ENCODE measurements at places on chromosomes 12 and 14.
A peak's percentile ranks its signal among the peaks of the same experiment; 100 is the strongest.

GRCh38 chr14:24954037-24954699, 95.8 kb downstream of the STXBP6 start:
- no peak for DNase-seq

DNA sequence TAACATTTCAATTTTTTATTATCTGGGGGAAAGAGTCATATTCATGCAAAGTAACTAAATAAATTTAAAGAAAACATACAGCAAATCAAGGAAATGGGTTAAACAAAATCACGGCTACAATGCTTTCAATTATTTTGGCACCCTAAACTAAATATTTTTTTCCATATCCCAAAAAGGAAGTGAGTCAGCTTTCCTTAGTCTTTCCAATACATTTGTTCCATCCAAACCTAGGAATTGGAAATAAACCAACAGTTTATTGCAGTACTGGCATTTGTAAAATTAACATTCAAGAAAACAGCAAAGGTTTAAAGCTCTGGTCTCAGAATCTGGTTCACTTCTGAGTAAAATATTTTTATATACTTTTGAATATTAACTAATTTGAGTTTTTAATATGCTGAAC, 89.2 kb downstream of the BCL2L14 start:
- no peak for DNase-seq

GRCh38 chr12:3225796-3226180, 148.6 kb downstream of the TSPAN9 start:
- no peak for DNase-seq

GRCh38 chr12:21894792-21895595, 46.2 kb downstream of the ABCC9 start:
- no peak for DNase-seq

DNA sequence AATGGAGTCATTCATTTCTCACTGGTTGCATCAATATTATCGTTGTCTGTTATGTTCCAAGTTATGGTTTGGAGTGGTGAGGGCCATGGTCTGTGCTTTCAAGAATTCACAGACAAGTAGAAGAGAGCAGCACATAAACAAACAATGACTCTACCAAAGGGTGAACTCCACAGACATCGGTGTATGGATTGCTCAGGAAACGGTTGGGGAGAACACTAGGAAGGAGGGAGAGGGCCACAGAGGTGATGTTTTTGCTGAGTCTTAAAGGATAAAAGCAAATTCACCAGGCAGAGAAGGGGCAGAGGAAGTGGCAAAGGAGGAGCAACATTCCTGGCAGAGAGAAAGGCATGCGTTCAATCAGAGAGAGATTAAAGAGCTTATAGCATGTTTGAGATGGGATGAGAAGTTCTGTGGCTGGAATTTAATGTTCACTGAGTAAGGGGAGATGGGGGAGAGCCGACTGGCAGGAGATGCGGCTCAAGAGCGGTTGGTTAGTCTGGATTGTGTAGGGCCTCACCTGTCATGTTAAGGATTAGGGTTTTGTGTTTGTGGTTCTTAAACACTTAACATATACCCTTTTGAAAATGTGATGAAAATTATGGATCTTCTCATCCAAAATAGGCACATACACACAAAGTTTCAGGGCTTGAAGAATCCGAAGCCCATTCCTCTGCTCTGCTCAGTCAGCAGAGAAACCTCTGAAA, 42.3 kb upstream of the FRMD6 start:
- DNase-seq = no peak

- no peak for DNase-seq
Observed at GRCh38 chr14:23063601-23064000, 6.3 kb upstream of the CDH24 start.

DNA sequence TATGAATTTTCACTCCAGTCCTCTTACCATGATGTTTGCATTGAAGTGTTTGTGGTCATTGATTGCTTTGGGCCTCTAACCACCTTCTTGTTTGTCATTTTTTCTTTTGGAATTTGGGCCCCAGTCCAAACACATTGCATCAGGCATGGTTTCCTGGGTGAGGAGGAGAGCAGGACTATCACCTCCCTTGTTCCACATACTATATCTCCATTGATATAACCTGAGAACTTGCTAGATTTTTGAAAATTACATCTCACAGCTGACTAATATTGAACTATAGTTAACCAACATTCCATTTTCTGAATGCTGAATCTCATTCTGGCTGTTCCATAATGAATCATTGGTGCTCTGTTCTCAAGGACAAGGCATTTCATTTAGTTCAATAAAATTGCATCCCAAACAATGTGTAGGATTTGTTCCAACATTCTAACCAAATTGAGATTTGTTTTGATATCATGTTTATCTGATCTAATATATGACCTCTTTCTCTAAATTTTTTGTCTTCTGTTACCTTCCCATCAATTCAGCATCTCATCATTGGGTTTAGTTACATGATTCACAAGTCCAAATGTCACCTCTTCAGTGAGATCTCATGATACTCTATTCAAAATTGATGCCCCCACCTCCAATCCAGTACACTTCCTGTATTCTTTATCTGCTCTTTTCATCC, 329.0 kb downstream of the ZFP36L1 start:
- no peak for DNase-seq

GRCh38 chr12:11959117-11959823, 111.5 kb upstream of the BCL2L14 start:
- DNase-seq = no peak

- no peak for DNase-seq
Observed at GRCh38 chr12:6275928-6276887, 34.3 kb upstream of the PLEKHG6 start.

GRCh38 chr12:7935590-7936581, at the start of gene SLC2A3:
TSS of gene SLC2A3 (minus strand) at chr12:7936187. CDS start at chr12:7936034, 153 bp downstream.
- no peak for DNase-seq

GRCh38 chr12:9127936-9128663, 12.4 kb upstream of the A2M start:
- DNase-seq = no peak

- DNase-seq = no peak
Observed at GRCh38 chr12:115569345-115570068, 708.0 kb downstream of the MED13L start.

DNA sequence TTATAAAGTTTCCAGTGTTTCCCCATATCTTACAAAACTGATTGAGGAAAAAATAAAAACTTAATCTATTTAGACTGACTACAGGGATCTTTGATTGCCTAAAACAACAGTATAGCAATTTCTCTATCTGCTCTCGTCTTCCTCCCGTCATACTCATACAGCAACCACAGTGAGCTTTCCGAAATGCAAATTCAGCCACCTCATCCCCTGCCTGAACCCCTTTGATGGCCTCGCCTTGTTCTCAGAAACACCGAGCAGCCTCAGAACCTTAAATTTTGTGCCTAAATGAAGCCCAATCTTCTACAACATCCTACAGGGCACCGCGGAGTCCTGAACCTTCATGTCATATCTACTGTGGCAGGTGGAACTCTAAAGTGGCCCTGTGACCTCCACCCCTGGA, 223.7 kb upstream of the TMEM132C start:
- DNase-seq = no peak

- no peak for DNase-seq
Observed at GRCh38 chr14:53124786-53125185, 28.3 kb downstream of the DDHD1 start.

- DNase-seq = peak; percentile 57
Observed at GRCh38 chr12:40224439-40225291, at the start of gene LRRK2. TSS of gene LRRK2 (plus strand) at chr12:40224997. CDS start at chr12:40225132, 135 bp downstream.

DNA sequence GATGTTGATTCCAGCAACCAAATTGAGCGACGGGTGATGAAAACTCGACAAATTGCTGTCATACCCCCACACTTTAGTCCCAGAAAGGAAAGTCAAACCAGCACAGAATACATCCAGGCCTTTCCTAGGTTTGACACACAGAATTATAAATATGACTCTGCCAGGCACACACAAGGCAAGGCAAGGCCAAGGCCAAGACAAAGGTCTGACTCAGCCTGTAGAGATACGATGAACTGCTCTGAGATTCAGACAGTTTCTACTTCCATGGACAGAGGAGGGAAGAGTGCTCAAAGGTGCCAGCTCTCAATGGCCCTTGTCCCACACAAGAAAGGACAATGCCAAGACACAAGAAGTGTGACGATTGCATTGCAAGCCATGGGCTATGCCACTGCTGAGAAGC, 880.2 kb upstream of the TMEM132C start:
- DNase-seq = no peak

DNA sequence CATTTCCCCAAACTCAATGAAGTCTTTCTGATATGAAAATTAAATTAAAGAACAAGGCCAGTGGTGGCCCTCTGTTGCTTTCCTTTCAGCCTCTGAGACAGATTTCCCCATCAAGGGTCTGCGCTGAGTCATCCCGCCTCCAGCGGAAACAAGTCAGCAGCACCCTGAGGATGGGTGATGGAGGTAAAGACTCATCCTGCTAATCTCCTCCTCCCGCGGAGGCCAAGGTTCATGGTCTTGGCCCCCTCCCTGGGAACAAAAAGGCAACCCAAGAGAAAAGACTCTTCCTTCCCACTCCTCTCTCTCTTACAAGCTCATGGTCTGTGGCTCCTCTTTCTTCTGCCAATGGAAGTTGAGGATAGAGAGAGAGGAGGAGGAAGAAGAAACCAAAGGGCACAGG, 9.0 kb upstream of the NUMB start:
- DNase-seq = no peak

GRCh38 chr14:61444215-61444768, 122.9 kb downstream of the PRKCH start:
- DNase-seq = no peak

- no peak for DNase-seq
Observed at GRCh38 chr12:86429824-86430223, 173.6 kb upstream of the MGAT4C start.

DNA sequence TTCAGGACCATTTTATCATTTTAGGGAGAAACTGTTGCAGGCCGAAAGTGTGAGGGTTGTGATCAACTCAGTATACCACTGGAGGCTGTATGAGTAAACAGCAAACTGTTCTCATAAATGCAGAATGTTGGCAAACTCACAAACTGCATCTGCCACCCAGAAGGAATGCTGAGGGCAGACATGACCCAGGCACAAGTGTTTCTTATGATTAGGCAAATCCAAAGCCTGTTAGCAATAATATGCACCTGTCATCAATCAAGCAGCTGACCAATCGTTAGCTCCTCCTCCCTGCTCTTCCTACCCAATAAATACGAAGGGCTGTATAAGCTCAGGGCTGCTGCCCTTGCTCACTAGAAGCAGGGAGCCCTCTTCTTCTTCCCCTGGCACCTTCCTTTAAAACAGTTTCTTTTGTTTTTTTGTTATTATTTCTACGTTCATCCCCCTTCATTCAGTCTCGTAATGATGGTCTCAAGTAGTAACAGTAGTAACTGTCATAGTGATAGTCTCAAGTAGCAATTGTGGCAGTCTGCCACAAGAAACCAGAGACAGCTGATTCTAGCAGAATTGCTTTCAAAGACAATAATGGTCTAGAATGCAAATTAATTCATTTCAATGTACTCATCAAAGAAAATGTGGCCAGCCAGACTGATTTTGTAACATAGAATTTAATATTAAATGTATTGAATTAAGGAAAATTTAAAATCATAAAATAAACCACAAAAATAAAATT, 15.2 kb upstream of the CCDC175 start:
- no peak for DNase-seq

DNA sequence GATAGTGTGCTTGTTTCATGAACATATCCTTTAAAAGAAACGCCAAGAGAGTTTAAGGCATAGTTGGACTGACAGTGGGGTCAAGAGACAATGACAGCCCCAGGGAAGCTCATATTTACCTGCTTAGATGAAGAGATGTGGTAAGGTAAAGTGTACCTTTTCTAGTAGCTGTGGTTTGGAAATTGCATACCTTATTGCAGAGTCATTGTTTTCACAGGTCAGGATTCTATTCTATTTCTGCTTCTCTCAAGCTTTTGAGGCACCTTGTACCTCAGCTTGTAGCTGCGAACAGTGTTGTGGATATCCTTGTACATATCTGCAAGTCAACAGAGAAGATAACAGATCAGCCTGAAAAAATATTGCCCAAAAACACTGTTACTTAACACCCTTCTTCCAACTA, 47.7 kb downstream of the ATP6V1D start:
- no peak for DNase-seq

GRCh38 chr12:107092669-107093416, 506 bp downstream of the CRY1 start:
- DNase-seq = peak; percentile 47

DNA sequence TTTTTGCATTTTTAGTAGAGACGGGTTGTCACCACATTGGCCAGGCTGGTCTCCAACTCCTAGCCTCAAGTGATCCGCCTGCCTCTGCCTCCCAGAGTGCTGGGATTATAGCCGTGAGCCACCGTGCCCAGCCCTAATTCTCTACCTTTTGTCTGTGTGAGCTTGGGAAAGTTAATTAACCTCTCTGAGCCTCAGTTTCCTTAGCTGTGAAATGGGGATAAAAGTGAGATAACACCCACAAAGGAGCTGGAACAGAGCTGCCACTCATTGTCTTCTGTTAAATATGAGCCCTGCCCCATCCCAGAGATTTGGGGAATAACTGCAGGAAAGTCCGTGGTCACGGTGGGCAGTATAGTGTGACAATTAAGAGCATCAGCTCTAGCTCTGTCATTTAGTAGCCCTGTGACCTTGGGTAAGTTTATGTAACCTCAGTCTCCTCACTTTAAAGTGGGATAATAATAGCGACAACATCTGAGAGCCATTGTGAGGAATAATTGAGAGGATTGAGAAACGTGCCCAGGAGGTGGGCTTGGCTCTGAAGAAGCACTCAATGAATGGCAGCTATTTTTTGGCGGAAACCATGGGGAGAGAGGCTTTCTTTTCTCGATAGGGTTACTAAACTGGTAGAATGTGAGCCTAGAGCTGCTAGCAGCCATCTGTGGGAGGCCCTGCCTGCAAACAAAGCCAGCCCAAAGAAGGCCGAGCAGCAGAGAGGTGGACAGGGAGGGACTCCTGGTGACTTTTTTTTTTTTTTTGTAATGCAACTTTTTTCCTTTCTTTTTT, 60.8 kb upstream of the MED13L start:
- no peak for DNase-seq

GRCh38 chr12:101570047-101570446, 24.7 kb upstream of the MYBPC1 start:
- peak; percentile 28 for DNase-seq

DNA sequence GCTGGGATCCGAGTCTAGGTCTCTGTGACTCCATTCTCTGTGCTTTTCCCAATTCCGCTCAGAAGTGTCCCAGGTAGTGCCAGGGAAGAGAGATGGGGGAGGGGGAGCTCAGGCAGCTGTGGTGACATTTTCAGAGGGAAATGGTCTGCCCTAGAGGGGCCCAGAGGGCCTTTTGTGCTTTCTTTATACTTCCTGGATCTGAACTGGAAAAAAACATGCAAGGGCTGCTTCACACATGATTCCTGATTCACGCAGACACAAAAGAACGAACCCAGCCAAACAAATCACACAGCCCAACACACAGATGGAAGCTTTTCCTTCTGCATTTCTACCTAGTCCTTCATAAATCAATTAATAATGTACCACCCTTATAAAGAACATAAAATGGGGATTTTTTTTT, 26.5 kb downstream of the GPR68 start:
- DNase-seq = no peak
